ENCODE measurements at places on chromosomes 12 and 14.

DNA sequence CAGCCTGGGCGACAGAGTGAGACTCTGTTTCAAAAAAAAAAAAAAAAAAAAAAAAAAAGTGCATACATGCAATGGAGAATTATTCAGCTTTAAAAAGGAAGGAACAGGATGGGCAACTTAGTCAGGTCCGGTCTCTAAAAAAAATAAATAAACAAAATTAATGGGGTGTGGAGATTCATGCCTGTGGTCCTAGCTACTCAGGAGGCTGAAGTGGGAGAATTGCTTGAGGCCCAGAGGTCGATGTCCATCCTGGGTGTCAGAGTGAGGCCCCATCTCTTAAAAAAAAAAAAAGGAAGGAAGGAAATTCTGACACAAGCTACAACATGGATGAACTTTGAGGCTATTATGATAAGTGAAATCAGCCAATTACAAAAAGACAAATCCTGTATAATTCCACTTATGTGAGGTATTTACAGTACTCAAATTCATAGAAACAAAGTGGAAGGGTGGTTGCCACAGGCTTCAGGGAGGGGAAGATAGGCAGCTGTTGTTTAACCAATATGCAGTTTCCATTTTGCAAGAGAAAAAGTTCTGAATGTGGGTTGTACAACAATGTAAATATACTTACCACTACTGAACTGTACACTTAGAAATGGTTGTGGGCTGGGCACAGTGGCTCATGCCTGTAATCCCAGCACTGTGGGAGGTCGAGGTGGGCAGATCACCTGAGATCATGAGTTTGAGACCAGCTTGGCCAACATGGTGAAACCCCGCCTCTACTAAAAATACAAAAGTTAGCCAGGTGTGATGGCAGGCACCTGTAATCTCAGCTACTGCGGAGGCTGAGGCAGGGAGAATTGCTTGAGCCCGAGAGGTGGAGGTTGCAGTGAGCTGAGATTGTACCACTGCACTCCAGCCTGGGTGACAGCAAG is 12.3 kb upstream of the APOF start:
- peak; percentile 47 for DNase-seq

- DNase-seq = peak; percentile 75
Observed at GRCh38 chr12:11762723-11763326, 113.4 kb downstream of the ETV6 start.

DNA sequence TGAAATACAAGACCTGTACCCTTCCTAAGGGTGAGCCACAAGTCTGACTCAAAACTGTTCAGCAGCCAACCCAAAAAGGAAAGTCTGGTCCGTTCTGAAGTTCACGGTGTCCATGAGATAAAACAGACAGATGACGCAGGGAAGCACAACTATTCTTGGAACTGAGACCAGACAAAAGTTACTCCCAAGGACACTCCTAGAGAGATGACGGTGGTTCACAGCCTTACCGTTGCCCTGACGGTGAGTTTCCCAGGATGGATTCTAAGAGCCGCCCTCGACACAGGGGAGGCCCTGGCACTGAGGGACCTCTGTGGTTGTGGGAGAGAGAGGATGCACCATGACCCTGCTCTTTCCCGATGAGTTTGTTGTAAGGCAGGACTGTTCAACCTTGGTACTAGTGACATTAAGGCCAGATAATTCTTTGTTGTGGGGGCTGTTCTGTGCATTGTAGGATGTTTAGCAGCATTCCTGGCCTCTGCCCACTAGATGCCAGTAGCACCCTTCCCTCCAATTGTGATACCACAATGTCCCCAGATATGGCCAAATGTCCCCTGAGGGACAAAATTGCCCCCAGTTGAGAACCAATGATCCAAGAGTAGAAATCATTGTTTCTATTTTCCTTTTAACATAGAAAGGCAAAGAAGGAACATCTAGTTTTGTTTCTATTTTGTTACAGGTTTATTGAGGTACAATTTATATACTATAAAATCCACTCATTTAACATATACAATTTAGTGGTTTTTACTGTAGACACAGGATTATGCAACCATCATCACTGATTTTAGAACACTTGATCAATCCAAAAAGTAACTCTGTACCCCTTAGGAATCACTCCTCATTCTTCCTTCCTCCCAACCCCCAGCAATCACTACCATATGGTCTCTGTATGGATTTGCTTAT is 23.0 kb downstream of the OR10P1 start:
- DNase-seq = no peak

DNA sequence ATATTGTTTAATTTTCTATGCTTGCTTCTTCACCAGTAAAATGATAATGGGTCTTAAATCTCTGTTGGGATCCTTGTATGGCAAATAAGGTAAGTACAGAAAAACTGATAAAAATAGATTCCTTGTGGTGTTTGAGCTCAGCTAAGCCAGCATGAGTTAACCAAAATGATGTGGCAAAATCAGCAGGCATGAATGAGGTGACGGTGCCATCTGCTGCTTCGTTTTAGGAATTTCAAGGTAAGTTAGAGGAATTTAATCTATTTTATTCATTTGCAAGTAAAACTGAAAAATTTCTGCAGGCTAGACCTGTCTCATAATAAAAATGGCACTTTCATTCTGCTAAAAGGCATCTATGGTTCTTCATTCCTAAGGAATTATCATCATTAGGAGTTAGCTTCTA is 10.0 kb upstream of the CLEC7A start:
- DNase-seq = peak; percentile 29

GRCh38 chr12:88391556-88391955 is 188.7 kb downstream of the KITLG start:
- DNase-seq = peak; percentile 8

Data from GM06990 (cell line).